Chondrocyte (in vitro differentiated cells): ENCODE measurements at places on chromosomes 1 and 21.

DNA sequence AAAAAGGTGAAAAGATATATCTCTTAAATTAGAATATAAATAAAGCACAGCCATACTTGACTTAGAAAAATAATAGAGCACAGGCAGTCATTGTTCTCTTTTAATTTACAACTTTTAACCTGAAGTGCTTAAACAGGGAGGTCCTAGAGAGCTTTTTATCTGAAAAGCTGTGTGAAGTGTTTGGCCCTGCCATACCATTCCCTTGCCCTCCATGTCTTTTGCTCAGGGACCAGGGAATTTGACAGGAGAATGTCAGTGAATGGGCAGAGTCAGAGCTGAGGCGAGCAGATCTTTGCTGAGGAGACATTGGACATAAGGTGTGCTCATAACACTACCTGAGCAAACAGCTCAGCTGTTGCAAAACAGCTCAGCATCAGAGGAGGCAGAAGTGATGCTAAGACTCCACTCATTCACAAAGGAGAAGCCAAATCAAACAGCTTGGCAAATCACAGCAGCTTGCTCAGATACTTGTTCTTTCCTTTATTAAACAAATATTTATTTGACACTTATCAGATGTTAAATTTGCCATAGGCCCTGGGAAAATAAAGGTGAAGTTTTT lies 14.9 kb upstream of the MGST3 start:
- DNase-seq: no peak

GRCh38 chr1:41394959-41395956 lies 34.0 kb downstream of the FOXO6 start:
- DNase-seq: no peak

GRCh38 chr1:215583185-215583749 lies 16.2 kb downstream of the KCTD3 start:
- no peak for DNase-seq

- no peak for DNase-seq
Observed at GRCh38 chr21:44299085-44299457, 782 bp upstream of the PFKL start.

DNA sequence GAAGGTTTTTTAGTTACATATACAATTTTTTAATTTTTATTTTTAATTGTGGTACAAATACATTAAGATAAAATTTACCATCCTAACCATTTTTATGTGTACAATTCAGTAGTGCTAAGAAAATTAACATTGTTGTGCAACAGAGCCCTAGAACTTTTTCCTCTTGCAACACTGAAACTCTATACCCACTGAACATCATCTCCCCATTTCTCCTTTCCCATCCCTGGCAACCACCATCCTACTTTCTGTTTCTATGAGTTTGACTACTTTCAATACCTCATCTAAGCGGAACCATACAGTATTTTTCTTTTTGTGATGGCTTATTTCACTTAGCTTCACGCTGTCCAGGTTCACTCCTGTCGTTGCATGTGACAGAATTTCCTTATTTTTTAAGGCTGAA lies 54.1 kb downstream of the PALMD start:
- DNase-seq: no peak

- DNase-seq: no peak
Observed at GRCh38 chr1:54493608-54494007, 54.4 kb upstream of the ACOT11 start.

DNA sequence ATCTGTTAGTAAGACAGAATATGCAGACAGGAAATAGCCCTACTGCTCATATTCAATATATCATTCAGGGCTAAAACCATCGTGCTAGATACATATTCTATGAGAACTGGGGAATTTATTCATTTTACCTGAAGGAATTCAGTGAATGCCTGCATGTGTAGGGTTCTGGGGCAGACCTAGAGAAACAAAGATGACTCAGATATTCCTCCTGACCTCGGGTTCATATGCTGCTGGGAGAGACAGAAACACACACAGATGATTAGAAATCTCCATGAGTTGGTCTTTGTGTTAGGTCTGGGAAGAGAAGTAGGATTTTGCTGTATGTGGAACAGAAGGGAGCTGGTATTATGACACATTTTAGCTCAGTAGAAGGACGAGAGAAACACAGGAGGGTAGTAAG lies 176.5 kb upstream of the ST6GALNAC5 start:
- no peak for DNase-seq

DNA sequence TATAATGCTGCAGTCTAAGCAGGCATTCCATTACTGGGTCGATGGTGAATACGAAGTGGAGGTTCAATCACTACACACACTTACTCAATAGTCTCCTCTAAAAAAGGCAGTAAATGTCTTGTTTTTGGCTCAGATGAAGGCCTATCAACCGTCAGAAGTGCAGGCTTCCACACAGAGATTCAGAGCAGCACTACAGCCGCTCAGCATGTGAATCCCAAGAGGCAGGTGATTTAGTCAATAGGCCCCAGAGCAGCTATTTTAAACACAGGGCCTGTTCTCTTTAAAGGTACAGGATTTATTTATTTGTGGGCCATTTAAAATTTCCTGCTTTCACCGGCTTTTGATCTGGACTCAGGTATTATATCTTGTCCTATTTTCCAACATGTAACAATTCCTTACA lies 293.7 kb downstream of the RGS7 start:
- no peak for DNase-seq

- DNase-seq: no peak
Observed at GRCh38 chr1:223621312-223621734, 44.2 kb downstream of the CAPN8 start.

- no peak for DNase-seq
Observed at GRCh38 chr1:209884249-209884648, 53.8 kb upstream of the SYT14 start.

GRCh38 chr21:34888569-34889319 lies 160.4 kb downstream of the RUNX1 start:
- DNase-seq: peak; percentile 96

- no peak for DNase-seq
Observed at GRCh38 chr21:45248301-45248892, 39.3 kb downstream of the POFUT2 start.

DNA sequence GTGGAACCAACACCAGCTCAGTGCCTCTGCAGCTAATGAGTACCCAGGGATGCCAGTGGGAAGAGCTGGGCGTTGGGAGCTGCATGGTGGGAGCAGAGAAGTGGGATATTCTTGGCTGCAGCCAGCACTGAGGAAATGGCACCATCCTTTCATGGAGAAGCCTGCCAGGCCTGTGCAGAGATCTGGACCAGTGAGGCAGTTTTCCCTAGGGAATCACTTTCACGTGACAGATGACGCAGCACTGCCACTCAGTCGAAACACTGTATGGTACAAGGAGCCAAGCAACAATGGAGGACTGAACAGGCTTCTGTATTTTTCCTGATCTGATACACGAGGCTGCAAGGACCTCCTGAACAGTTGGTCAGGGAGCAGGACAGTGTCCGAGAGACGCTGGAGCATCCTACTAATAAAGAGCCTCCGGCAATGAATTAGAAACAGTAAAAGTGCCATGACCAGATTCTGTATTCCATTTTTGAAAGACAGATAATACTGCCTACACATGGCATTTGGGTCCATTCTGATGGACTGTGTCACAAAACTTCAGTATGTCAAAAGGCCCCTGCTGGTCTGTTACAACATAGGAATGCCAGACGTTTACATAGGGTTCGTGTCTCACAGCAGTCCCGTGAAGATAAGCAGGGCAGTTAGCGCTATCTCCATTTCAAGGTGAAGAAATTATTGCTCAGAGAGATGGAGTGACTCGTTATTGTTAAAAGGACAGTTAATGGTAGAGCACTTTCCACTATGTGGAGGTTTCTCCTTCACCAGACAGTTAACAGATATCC lies 44.0 kb upstream of the LMO4 start:
- no peak for DNase-seq

- no peak for DNase-seq
Observed at GRCh38 chr1:6448749-6449631, 17.0 kb downstream of the TNFRSF25 start.

DNA sequence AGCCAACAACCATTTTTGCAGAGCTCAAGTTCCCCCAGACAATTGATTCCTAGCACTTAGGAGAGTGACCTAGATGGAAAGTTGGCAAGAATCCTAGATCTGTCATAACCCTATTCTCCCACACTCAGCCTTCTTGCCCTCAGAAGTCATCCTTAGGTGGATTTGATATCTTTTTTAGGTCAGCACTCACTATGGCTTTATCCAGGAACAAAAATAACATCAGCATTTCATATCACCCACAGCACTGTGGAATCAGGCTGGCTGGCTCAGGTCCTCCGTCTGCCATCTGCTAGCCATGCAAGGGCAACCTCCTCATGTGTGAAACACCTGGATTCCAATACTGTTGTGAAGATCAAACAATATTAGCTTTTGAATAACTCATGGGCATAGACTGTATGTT lies 6.0 kb downstream of the DPT start:
- DNase-seq: no peak

DNA sequence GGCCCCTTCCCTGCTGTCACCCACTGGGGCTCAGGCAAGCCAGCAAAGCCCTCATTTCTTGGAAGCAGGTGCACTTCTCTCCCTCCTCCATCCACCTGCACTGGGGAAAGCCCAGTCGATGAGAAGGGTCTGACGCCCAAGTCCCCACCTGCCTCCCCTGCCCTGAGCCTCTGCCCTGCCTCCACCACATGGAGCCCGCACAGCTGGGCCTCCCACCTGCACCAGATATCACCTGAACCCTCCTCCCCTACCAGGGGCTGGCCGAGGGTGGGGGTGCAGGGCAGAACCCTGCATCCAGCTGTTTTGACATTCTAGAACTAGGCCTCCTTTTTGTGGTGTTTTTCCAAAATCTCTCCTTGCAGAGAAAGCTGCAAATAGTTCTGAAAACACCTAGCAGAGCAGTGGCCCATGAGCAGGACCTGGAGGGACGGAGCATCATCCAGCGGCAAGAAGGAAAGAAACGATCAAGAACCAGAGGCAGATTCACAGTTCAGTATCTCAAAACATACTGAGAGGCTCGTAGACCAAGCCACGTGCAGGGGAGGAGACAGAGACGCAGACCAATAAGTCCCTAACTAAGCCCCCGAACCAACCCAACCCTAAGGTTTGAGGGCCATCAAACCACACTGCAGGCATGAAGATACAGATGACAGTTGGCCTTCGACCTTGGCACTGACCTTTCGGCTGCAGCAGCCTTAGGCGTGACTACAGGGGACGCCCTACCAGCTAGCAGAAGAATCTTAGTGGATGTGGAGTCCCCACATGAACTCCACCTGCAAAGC lies 16.7 kb downstream of the CHD5 start:
- no peak for DNase-seq

DNA sequence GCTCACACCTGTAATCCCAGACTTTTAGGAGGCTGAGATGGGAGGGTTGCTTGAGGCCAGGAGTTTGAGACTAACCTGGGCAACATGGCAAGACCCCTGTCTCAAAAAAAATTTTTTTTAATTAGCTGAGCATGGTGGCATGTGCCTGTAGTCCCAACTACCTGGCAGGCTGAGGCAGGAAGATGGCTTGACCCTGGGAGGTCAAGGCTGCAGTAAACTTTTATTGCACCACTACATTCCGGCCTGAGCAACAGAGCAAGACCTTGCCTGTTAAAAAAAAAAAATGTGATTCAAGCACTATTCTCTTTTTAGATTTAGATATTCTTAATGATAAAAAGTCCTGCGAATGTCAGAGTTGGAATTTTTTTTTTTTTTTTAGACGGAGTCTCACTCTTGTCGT lies 102.5 kb upstream of the L1TD1 start:
- DNase-seq: no peak

GRCh38 chr1:228555074-228555994 lies 68.2 kb downstream of the RNF187 start:
- DNase-seq: peak; percentile 72

- no peak for DNase-seq
Observed at GRCh38 chr1:19309123-19309813, 2.7 kb downstream of the AKR7A2 start.

- no peak for DNase-seq
Observed at GRCh38 chr21:42806509-42807140, 72.7 kb downstream of the WDR4 start.

- no peak for DNase-seq
Observed at GRCh38 chr1:22959545-22960360, 12.9 kb downstream of the LACTBL1 start.

DNA sequence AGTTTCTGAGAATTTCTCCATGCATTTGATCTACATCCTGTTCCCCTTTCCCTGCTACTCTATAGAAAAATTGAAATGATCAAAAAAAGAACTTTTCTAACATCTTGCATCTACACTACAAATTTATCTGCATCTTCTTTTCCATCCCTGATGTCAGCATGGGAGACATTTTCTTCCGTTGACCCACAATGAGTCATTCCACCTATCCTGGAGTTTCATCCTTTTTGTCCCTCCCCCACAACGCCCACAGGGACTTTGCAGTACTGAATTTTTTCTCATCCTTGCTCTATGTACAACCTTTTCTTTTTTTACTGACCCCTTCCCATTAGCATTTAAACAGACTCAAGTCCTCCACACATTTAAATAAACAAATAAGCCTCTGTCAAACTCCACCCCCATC lies 112.2 kb upstream of the MROH9 start:
- DNase-seq: no peak

DNA sequence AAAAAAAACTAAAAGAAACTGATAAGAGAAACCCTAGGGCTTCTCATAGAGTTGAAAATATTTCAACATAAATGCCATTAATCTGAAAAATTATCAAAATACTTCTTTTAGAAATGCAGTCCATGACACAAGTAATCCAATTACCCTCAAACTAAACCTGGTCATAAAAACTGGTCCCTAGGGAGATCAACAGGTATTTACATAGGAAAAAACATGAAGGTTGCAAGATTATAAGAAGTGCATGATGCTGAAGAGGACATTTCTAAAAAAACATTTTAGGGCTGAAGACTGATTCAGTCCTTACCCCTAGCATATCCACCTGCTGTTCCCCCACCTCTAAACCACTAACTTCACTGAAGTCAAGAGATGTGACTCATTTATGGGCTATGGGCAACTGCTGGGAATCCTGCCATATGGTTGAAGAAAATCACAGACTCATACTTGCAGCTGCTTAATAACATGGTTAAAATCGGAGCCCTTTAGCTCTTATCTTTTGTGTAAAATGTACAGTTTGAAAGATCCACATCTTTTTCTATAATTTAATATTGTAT lies 131.0 kb upstream of the RUNX1 start:
- DNase-seq: no peak

- DNase-seq: no peak
Observed at GRCh38 chr1:62245201-62245600, 50.6 kb downstream of the L1TD1 start.

GRCh38 chr1:154784924-154785531 lies 85.1 kb downstream of the KCNN3 start:
- no peak for DNase-seq

DNA sequence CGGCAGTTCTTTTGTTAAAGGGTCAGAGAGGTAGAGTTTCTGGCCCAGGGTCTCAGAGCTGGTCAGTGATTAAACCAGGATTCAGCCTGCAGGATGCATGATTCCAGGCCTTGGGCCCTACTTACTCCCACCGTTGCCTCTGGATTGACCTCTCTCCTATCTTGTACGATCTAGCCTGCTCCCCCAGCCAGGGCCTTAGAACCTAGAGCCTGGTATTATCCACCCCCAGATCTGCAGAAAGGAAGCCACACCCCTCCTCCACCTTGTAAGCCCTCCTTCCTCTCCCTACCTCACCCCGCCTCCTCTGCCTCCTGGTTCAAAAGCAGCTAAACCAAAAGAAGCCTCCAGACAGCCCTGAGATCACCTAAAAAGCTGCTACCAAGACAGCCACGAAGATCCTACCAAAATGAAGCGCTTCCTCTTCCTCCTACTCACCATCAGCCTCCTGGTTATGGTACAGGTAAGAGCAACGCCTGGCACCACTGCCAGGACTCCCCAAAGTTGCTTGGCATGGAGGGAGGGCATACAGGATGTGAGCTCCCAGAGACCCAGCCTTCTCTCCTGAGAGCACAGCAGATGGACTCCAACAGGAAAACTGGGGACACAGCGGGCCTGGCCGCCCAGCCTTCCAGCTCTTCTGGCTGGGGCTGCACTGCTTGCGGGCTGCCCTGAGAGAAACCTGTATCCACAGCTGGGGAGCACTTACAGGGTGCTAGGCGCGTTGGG lies at the start of gene CD52:
Gene CD52 (plus strand): TSS at position 347 of the 726 bp plus-strand sequence. CDS start 60 bp downstream, at position 407.
- no peak for DNase-seq
